ENCODE measurements at places on chromosomes 5 and 9.

DNA sequence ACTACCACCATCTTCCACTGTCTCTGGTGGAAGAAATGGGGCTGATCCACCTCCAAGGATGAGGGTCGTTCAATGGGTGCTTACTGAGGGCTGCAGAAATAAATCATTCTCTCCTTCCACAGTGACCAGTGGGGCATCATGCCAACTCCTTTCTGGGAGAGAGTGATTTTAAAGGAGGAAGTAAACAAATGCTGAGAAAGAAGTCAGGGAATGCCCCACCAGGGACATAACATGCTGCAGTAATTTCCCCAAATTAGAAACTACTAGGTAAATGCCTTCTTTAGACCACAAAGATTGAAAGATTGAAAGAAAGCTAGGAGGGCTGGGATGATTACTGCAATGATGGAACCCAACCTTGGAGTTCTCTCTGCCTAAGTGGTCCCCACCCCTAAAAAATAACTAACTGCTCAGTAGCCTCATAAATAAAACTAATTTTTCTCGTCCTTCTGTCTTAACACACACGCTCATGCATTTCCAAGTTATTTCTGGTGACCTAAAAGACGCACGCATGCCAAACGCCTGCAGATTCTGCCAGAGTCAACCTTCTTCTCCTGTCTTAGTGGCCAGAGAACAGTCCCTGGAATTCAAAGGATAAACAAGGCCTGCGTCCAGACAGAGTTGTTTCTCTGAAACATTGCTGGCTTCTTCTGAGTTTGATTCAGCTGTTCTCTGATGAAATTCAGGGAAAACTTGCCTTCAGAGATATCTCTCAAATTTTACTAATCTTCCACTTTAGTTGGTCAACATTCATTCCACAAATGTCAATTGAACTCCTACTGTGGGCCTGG, 250.0 kb downstream of the NR3C1 start:
- peak; percentile 25 for DNase-seq

DNA sequence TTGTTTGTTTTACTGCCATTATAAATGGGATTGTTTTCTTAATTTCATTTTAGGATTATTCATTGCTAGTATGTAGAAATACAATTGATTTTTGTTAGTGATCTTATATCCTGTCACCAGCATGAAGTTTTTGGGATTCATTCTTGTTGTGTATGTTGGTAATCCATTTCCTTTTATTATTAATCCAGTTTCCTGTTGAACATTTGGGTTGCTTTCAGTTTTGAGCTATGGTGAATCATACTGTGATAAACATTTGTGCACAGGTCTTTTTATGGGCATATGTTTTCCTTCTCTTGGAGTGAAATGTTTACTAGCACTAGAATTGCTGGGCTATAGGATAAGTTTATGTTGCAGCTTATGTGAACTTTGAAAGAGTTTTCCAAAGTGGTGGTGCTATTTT, 69.6 kb downstream of the MAN2A1 start:
- no peak for DNase-seq

- DNase-seq, result no peak
These were observed 178.1 kb downstream of the FGF1 start for GRCh38 chr5:142507531-142508372.

- no peak for DNase-seq
These were observed 113.6 kb downstream of the NR6A1 start for GRCh38 chr9:124657516-124657915.

GRCh38 chr9:91847581-91848091, 102.4 kb downstream of the ROR2 start:
- no peak for DNase-seq

GRCh38 chr5:18216729-18217128, 582.5 kb downstream of the TAF11L14 start:
- DNase-seq, result no peak

DNA sequence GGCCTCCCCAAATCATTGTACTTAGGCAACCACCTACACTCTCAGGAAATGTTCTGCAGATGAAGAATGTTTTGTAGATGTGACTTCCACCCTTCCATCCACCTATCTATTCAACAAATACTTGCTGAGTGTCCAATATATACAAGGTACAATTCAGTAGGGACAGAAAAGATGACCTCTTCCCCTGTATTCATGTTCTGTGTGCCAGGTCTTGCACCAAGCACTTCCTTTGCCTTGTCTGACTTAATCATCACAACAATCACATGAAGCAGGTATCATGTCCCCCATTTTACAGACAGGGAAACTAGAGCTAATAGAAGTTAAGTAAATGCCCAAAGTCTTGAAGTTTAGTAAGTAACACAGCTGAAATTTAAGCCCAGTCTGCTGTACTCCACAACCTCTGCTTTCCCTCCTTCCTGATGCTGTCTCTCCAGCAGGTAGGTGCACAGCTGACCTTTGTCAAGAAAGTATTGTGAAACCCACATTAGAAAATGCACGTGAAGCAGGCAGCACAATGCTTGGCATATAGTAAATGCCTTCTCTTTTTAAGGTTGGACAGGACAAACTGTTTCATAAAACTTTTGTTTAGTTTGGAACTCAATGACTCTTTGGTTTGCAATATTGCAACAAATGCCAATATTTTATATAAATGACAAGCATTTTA, 296.5 kb downstream of the DEPDC1B start:
- DNase-seq, result no peak

DNA sequence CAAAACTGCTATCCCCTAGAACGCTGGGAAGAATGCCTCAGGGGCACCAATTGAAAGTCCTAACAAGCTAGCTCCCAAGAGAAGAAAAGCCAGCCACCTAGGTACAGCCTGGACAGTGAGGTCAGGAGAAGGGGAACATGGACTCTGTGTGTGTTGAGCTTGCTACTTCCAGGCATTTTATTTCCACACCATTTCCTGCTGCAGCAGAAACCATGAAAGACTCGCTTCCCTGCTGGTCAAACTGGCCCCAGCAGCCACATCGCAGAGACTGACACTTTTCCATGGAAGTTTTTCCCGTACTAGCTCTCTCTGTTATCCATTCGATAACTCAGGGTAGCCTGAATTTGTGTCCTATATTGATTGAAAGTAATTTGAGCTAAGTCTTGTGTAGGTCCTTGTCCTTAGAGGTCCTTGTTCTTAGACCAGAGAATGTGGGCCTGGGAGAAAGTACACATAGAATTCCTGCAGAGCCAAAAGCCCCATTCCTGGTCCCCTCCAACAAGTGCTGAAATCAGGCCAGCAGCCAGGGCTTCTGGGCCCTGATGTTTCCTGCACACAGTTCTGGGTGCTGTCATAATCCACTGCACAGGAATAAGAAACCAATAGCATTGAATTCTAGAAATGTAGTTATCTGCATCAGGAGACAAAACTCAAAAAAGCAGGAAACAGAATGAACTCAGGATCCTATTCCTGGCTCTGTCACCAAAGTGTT, 96.6 kb downstream of the BRINP1 start:
- DNase-seq, result no peak

GRCh38 chr5:75020016-75020656, 32.2 kb downstream of the GCNT4 start:
- no peak for DNase-seq

- DNase-seq, result no peak
These were observed 16.3 kb upstream of the DCP2 start for GRCh38 chr5:112960315-112960714.

- DNase-seq, result no peak
These were observed 100.8 kb upstream of the RANBP3L start for GRCh38 chr5:36402512-36402906.

- DNase-seq, result no peak
These were observed 119.3 kb upstream of the WWC1 start for GRCh38 chr5:168171901-168172759.

GRCh38 chr9:27622693-27623340, 49.5 kb upstream of the C9orf72 start:
- DNase-seq, result peak; percentile 50

DNA sequence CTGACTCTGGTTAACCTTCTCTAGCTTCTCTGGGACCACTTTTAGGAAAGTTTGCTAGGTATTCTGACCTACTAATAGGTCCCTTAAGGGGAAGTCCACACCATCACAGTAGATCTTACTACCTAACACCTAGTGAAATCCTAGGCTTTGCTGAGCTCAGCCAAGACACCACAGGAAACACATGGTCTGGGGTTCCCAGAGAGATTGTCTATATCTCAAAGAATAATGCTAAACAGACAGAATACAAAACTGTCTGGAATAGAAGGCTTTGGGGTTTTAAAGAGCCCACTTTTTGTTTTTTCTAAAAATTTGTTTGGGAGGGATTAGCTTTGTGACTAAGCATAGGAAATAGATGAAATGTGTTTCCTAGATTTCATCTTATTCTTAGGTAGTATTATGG, 395.1 kb downstream of the ARHGEF28 start:
- DNase-seq, result no peak

DNA sequence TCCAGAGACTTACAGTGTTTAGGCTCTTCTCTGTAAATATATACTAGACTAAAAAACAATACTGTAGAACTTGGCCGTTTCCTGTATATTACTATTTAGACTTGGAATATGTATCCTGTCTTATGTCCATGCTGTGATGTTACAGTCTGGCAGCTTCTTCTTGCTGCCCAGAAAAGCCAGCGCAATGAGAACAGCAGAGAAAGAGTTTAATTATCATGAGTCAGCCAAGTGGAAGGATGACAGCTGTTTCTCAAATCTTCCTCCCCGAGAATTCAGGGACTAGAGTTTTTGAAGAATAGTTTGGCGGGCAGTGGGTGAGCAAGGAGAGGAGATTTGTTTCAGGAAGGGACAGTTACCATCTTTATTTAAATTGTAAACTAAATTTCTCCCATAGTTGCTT, 37.5 kb downstream of the NAA35 start:
- no peak for DNase-seq

DNA sequence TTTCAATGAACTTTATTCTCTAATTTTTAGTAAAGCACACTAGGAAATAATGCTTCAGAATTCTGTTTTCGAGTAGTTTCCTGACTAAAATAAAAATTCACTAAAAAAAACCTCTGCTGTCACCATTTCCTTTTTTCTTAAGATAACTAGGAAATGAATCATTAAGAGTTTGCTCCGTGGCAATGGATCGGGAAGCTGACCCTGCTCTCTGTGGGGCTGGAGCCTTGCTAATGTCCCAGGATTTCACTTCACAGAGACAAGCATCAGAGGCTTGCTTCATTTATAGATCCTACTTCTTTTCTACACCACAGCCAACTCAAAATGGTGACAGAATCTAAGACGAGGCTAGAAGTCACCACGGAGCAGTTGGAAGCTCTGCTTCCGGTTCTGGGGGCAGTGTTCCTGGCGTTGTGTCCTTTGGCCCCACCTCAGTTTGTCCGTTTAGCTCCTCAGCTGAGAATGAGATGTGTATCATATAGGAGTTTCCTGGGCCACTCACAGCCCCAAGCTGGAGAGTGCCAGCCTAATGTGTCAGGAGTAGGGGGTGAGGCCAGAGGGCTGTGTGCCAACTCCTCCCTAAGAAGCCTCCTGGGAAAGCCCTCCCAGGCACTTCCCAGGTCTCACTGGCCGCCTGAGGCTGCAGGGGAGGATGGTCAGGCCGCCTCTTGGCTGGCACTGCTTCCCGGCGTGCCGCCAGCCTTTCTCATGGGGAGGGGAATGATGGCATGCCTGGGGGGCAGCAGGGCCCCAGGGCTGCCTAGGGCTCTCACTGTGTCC, 19.6 kb downstream of the TENT4A start:
- DNase-seq, result no peak

DNA sequence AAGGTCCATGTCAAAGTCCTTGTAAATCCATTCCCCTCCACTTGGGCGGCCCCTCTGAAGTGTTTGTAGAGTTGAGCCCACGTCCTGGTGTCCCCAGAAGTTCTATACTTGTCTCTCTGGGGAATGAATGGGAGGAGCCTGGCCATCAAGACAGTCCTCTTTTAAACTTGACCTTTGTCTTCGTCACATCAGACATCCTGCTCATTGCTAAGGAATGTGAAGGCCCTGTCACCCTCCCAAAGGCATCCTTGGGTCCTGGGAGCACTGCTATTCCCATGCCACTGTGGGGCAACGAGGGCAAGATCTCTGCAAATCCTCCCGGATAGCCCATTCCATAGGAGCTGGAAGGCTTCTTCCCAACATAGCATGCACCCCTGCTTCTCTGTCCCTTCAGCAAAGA, 235.5 kb downstream of the SLIT3 start:
- no peak for DNase-seq
